ENCODE measurements at places on chromosomes 16 and 17. TPM values are rescaled to one million over a fixed set of nuclear protein-coding genes. Genes with fewer than 3 reads are reported as not detected.

Gene SOST
- not detected for total RNA-seq

Gene NPB
- total RNA-seq: 0.12 TPM

Gene OR1A1
- total RNA-seq: not detected

Gene MPP2
- 2.5 TPM for total RNA-seq

Gene CCDC92B
- 0.07 TPM for total RNA-seq

Gene ERN2
- not detected for total RNA-seq

DNA sequence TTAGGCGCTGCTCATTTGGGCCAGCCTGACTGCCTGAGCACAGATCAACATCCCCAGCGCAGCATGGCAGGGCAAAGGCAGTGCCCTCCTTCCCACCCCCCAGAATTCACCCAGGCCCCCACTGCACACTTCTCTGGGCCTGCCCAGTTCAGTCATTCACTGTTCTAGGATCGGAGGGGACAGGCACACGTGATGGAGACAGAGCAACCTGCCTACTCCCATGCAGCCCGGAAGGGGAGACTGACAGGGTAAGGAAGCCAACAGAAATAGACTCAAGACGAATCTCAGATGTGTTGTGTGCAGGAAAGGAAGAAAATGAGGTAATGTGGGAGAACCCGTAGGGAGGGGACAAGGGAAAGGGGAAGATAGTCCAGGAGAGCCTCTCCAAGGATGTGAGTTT lies 59.2 kb upstream of the LYRM9 start:
- no peak for DNase-seq

- no peak for DNase-seq
Measured at GRCh38 chr16:20291208-20292206, 35.8 kb downstream of the GP2 start.

DNA sequence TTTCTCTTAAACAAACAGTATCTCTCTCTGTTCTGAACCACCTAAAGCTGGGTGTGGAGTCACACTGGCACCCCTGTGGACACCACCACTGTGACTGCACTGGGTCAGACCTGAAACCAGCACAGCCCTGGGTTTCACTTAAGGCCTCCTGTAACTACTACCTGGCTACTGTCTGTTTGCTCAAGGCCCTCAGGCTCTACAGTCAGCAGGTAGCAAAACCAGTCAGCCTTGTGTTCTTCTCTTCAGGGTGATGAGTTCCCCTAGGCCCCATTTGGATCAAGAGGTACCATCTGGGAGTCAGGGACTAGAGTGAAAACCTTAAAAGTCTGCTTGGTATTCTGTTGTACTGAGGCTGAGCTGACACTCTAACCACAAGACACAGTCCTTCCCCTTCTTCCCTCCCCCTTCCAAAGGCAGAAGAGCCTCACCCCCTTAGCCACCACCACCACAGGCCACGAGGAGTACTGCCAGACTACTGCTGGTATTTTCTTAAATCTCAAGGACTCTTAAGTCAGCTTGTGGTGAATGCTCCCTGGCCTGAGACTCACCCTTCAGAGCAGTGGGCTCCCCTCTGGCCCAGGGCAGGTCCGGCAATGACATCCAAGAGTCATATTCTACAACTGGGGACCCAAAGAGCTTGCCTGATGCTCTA lies 153.2 kb upstream of the MON1B start:
- DNase-seq: no peak

GRCh38 chr16:86558355-86559193 lies 3.5 kb upstream of the MTHFSD start:
- no peak for DNase-seq

DNA sequence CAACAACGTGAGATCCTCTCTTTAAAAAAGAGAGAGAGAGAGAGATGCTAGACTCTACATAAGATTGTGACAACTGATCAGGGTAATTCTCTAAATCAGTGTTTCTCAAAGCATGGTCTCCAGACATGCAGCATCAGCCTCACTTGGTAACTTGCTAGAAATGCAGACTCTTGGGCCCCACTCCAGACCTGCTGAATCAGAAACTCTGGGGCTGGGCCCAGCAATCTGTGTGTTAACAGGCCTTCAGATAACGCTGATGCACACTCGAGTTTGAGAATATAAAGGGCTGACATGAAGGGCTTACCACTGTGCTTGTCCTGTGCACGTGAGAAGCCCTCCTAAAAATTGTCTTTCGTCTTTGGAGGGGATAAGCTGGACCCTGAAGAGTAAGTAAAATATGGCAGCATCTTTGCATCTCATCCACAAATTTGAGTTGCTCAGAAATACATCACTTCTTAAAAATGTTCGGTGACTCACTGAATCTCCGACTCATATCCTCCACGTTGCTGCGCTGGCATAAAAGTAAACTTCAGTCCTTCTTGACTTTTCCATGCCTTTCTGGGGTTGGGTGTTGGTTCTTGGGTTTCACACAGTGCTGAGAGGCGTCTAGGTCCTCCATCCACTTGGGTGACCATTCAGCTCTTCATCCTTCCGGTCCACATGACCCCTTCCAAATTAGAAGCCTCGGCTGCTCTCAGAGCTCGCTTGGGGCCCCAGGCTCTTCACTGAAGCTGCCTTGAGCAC lies 26.1 kb upstream of the KDM8 start:
- DNase-seq: peak; percentile 75

- peak; percentile 81 for DNase-seq
Measured at GRCh38 chr16:3171855-3172593, 16.0 kb upstream of the OR1F1 start.

DNA sequence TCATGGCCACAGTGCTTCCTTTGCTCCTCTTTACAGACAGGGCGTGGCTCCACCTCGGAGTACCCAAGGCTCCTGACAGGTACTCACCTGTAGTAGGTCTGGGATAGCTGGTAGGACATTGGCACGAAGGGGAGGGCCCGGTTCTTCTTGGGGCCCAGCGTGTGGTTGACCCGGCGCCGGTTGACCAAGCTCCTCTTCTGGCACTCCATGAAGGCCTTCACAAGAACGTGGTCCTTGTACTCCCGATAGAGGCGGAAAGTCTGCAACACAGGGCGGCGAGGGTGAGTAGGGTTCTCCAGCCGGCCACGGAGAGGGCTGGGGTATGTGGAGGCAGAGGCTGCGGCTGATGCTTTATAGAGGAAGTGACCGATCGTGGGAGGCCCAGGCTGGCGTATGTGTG lies 69.7 kb downstream of the IL21R start:
- no peak for DNase-seq

GRCh38 chr16:19844945-19845641 lies 39.6 kb downstream of the GPRC5B start:
- DNase-seq: no peak

DNA sequence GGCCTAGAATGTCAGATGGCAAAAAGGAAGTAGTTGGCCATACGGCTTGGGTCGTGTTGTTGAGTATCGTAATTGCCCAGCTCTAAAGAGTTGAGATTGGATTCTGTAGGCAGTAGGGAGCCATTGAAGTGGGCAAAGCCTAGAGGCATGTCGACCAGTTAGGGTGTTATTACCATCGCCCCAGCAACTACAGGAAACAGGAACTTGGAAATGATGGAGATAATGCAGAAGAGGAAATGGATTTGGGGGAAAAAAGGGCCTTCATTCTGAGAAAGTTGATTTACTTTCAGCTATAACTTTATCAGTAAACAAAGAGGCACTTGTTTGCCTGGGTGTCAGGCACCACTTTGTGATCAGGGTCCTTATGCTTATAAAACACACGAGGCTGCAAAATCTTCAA lies 52.6 kb downstream of the COX10 start:
- no peak for DNase-seq

GRCh38 chr16:50025537-50025931 lies 509 bp downstream of the CNEP1R1 start:
- peak; percentile 57 for DNase-seq

- no peak for DNase-seq
Measured at GRCh38 chr17:2701996-2702741, 9.4 kb downstream of the CLUH start.

DNA sequence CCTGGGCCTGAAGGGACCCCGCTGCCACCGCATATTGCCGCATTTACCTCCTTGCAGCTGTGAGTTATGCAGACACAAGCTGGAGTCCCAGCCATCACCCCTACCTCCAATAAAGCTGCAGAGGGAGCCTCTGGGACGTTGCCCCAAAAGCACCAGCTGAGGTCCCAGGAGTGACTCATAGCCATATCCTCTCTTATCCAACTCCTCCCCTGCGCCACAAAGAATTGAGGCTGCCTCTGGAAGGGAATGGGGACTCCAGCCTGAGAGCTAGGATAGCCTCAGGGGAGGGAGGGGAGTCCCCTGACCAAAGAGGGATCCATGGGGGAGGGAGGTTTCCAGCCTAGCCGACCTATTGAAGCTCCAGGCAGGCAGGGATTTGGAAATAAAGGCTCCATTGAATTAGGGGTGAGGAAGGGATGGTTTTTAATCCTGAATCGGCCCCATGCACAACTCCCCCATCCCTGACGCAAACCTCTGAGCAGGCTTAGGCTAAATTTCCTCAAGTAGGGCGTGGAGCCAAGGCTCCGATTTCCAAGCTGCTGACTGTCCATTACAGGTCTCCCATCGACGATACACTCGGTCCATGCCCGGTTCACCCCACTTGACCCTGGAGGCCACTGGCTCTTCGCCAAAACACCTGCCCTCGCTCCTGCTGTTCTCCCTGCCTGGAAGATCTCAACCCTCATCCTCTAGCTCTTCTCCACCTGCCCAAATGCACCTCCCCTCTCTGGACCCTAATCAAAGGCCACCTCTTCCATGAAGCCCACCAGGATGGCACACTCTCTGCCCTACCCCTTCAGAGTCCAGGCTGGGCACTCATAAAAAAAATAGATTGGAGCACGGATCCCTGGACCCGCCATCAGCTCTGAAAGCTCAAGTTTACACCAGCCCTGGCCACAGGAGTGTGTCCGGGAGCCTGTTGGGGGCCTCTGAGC lies 27.5 kb downstream of the PIMREG start:
- no peak for DNase-seq

DNA sequence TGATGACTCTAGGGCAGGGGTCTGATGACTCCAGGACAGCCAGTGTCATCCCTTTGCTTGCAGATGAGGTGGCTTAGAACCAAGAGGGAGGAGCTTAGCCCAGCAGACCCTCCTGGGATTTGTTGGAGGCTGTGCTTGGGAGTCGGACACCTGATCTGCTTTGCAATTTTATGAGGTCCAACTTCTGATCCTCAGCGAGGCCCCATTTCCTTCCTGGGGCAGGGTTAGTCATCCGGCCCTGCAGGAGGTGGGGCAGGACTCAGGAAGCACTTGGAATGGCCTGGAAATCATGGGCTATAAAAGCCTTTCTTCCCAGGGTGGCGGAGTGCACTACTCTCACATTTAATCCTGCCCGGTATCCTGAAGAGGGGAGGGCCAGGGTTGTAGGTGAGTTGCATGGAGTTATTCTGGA lies 168.5 kb downstream of the MSI2 start:
- DNase-seq: no peak

DNA sequence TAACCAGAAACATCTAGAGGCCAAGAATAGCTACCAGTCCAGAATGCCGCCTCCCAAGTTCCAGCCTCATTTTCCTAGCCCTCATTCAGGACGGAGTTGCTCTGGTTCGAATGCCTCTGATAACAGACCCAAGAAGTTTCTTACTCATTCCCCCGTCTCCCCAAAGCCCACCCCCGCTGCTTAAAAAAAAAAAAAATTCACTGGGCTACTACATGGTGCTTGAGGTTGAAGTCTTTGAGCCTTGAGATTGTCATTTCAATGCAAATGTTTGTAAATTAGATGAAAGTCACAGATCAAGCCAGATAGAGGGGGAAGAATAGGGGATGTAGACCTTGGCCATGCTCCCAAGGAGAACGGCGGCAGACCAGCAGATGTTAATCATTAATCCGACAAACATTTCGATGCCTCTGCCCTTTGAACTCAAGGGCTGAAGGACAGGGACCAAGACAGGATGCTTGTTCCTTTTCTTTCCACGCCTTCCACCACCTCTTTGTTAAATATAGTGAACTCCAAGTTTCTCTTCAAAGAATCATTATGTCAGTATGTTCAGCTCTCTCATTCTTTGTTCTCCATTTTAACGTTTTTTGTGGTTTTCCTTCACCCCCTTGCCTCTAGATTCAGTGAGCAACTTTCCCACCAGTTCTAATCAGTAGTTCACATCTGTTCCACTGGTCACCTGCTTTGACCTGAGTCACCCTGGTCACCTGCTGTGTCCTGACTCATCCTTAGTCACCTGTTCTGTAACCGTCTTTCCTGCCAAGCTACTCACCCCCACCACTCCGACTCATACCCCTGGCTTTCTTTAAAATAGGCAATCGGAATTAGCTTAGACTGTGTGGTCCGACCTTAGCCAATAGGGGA lies 190.3 kb downstream of the CPPED1 start:
- DNase-seq: peak; percentile 69

DNA sequence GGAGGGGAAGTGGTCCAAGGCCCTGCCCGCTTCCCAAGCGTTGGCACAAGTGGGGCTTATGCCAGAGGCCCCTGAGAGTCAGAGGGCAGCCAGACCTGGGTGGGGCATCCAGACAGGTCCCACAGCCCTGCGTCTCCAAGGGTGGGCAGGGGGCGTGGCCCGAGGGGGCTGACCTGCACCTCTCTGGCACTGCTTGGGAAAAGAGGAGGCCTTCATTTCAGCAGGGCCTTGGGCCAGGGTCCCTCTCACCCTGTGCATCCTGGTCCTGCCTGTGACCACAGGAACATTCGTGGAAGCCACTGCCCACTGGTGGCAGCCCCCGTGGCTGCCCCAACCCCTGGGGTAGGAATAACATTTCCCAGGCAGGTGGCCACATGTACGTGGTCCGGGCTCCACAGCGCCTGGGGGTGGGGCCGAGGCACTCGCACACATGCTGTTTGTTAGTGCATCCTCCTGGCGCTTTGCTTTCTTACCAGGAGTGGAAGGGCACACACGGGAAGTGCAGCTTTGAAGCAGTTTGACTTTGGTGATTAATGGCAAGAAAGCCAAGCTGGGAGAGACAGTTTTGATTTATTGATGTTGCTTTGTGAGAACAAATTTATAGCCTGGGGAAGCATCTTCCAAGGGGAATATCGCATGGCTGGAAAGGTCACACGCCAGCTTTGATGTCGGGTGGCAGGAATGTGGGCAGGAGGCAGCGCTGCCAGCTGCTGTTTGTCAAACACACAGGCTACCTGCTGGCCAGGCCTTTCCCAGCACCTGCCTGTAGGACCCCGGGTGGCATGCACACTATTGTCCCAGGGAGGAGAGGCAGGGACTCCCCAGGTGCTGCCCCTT lies 4.3 kb downstream of the CENPX start:
- no peak for DNase-seq

DNA sequence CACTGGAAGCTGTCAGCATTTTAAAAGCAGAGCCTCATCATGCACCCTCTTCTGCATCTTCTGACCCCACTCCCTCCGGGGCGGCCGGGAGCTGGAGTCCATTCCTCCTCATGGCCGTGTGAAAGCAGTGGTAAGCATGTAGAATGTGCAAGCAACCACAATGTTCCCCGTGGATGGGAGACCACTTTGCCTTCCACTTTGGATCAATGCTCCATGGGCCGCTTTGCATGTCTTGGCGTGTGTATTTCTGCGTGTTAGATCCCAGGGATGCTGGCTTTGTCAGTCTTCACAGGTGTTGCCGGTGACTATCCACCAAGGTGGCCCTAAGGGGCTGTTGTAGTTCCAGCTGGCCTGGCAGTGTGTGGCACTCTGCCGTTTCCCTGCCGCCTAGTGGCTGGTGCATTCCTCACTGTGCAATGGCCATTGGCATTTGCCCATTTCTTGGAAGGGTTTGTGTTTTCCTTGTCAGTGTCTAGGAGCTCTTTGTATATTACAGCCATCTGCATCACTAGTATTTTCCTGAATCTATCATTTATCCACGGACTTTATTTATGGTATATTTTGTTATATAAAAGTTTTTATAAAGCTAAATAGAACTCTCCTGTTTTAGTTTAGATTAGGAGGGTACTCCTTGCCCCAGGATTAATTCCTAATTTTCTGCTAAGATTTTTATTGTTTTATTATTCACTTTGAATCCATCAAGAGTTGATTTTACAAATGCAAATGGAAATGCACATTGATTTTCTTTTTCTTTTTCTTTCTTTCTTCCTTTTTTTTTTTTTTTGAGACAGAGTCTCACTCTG lies 5.8 kb upstream of the ALDH3A1 start:
- DNase-seq: no peak

Measured in activated naive CD4-positive, alpha-beta T cell treated with anti-CD3 and anti-CD28 coated beads for 36 hours (primary cell).